ENCODE measurements at places on chromosomes 6 and 20. TPM values are rescaled to one million over a fixed set of nuclear protein-coding genes. Genes with fewer than 3 reads are reported as not detected.

Gene NKAIN4
- total RNA-seq = 3.7 TPM

Gene PLN
- not detected for total RNA-seq

Gene EYS
- not detected for total RNA-seq

Gene FITM2
- 3.6 TPM for total RNA-seq

Gene NFATC2
- total RNA-seq = not detected

Gene C6orf58
- not detected for total RNA-seq

Gene COL11A2
- total RNA-seq = 0.16 TPM
